SW 1271 (cell line): ENCODE measurements at places on chromosomes 7 and 10.

- DNase-seq, result no peak
Measured at GRCh38 chr7:95950698-95951097, 178.3 kb downstream of the DYNC1I1 start.

DNA sequence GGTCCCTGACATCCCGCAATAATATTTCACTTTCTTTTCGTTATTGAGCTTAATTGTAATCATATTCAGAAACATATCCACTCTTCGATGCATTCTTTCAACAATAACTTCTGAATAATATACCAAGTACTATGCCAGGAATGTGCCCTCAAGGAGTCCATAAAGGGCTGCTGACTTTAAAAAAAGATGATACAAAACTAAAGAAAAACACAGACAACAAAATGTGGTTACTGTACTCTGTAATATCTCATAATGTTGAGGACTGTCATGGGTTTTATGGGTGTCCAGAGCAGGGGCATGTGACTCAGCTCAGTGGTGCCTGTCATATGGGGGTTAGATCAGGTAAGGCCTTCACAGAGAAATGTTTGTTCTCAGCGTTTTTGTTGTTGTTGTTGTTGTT is 73.7 kb downstream of the ARL4A start:
- DNase-seq, result no peak

DNA sequence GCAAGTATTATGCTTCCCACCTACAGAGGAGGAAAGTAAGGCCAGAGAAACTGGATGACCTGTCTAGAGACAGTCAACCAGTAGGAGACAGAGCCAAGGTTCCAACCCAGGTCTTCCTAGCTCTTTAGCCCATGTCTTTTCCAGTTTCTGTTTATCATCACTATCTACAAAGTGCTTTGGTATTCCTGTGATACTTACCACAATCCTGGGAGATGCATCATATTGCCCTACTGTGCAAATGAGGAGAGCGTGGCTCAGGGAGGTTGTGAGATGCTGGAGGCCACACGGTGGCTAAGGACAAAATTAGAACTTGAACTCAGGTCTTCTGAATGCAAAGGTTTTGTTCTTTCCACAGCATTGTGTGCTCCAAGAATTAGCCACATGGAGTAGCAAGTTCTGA is 11.2 kb upstream of the PLEKHA1 start:
- DNase-seq, result no peak

DNA sequence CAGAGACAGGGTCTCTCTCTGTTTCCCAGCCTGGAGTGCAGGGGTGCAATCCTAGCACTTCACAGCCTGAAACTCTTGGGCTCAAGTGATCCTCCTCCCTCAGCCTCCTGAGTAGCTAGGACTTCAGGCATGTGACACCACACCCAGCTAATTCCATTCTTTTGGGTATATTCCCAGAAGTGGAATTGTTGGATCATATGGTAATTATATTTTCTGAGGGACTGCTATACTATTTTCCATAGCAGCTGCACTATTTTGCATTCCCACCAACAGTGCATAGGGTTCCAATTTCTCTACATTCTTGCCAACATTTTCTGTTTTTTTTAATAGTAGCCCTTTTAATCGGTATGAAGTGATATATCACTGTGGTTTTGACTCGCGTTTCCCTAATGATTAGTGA is 30.0 kb upstream of the RAB11FIP2 start:
- DNase-seq, result no peak

DNA sequence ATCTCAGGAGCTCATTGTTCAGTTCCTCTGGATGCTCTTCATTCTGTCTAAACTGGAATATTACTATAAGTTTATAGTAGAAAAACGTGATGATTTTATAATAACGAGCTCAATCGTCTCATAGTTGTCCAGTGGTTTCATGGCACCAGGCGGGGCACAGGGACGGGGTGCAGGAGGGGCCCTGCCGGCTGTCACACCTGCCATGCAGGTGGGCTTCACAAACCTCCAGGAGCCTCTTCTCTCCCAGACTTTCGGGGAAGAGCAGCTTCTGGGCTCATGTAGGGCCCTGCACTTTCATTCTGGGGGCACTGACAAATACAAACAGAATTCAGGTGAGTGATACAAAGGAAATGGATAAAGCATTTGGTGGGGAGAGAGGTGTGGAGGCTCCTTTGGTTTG is 146.9 kb upstream of the KLF6 start:
- no peak for DNase-seq

- DNase-seq, result no peak
Measured at GRCh38 chr10:60387531-60387930, 2.1 kb downstream of the ANK3 start.

DNA sequence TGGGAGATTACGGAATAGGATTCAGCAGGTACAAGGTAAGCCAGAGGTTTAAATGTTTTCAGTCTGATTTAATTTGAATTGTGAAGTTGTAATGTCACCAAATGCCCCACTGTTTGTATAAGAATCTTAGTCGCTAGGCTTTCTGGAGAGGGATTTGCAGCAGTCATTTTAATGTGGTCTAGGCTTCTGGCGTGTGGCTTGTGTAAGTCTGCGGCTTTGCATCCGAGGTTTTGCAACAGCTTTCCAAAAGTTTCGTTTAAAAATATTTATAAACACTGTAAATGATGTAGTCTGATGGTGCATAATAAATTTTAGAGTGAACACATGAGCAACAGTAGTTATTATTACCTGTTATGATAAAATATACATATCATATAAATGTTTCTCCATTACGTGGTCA is 26.1 kb upstream of the BHLHA15 start:
- no peak for DNase-seq

GRCh38 chr7:140911746-140912145 is 13.0 kb downstream of the BRAF start:
- DNase-seq, result no peak

DNA sequence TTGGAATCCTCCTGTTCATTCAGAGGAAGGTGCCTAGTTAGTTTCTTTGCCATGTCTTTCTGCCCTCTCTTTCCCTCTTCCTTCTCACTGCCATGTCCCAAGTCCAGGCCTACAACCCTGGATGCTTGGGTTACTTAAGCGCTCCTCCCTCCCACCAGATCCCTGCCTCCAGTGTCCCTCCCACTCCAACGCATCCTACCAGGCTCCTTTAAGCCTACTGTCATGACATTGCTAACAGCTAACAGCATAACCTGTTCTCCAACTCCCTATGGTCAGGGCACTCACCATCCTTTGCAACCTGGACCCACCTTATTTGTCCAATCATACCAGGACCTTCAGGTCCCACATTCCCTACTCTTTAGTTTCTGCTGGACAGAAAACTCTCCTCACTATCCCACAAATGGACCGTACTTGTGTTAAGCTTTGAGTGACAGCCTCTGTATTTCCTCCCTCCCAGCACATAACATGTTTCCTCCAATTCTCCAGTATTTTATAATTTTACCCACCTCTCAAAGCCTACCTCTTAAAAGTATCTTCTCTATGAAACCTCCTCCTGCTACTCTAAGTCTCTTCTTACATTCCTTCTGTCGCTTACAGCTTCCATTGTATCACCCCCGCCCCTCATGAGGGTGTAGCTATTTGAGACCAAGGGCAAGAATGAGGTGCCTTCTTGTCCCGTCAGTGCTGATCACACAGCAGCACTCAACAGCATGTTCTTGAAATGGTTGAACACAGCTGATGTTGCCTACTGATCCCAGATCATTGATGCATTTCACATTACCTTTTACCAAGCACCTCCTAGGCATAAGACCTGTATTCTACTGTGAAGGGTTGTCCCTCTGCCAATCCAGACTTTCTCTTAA is 1.7 kb downstream of the BLNK start:
- DNase-seq, result no peak

- no peak for DNase-seq
Measured at GRCh38 chr7:24587853-24588252, 14.6 kb downstream of the PALS2 start.

GRCh38 chr7:97246317-97246716 is 128.8 kb downstream of the SDHAF3 start:
- no peak for DNase-seq

GRCh38 chr7:137475966-137476365 is 132.4 kb upstream of the PTN start:
- no peak for DNase-seq

DNA sequence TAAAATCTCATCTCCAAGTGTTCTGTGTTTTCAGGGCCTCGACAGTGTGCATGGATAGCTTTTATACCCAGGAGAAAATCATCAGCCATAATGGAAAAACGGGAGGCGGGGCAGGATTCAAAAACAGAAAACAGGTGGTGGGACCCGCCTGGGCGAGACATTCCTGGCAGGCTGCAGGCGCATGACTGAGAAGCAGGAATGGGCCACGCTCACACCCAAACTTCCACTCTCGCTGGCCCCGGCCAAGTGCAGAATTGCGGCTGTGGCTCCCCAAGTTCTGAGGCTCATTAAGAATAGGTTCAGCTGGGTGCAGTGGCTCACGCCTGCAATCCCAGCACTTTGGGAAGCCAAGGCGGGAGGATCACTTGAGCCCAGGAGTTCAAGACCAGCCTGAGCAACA is 60.6 kb downstream of the C10orf143 start:
- DNase-seq, result no peak

- DNase-seq, result no peak
Measured at GRCh38 chr7:105794741-105795729, 81.4 kb downstream of the ATXN7L1 start.

DNA sequence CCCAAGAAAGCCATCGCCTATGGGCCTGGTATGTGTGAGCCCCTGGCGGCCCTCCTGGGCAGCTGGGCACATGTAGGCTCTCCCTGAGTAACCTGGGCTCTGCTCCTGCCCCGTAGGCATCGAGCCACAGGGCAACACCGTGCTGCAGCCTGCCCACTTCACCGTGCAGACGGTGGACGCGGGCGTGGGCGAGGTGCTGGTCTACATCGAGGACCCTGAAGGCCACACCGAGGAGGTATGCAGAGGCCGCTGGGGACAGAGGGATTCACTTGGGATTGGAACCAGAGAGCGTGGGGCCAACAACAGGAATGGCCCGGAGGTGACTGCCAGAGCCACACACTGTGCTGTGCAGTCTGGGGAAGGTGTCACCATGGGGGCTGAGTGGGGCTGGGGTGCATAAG is 7.3 kb downstream of the FLNC start:
- DNase-seq, result no peak

DNA sequence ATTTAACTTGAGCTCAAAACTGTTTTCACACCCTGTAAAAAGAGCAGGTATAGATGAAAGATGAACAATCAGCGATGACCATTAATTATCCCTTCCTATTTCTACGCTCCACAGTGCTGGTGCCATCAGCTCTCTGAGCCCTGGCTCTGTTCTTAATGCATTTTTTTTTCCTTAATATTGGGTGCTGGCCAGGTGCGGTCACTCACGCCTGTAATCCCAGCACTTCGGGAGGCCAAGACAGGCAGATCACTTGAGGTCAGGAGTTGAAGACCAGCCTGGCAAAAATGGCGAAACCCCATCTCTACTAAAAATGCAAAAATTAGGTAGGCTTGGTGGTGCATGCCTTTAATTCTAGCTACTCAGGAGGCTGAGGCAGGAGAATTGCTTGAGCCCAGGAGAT is 4.2 kb downstream of the STEAP4 start:
- no peak for DNase-seq

- no peak for DNase-seq
Measured at GRCh38 chr10:58587676-58588075, 75.0 kb downstream of the BICC1 start.

- no peak for DNase-seq
Measured at GRCh38 chr7:28717445-28718054, 240.6 kb downstream of the TRIL start.

DNA sequence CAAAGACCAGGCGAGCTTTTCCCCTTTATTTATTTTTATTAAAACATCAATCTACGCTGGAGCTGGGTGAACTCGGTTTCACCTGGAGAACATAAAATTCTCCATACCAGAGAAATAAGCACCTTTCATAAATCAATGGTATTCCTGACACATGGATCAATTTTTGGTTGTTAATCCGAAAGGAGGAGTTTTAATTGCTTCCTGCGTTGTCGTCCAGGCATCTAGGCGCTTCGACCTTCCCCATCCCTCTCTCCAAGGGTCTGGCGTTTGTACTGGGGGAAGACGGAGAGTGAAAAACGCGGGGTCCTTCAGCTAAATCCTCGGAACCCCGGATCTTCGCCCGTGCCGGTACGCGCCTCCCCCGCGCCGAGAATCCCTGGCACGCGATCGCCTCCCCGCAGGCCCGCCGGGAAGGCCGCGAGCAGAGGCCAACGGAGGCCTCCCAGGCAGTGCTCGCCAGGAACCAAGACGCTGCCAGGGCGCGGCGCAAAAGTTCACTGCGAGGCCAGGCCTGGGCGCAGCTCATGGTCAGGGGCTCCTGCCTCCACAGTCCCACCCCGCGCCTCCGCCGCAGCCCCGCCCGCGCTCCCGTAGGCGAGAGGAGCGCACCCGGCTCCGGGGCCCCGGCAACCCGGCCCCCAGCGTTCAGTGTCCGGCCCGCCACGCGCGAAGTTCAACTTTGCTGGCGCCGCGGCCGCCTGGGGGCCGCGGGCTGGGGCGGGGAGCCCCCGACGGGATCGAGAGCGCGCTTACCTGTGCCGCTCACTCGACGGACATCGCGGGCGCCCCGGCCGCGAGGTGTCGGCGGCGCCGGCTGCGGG is 8.3 kb upstream of the EBF3 start:
- DNase-seq, result no peak

- no peak for DNase-seq
Measured at GRCh38 chr7:51102828-51103227, 213.8 kb downstream of the COBL start.

- no peak for DNase-seq
Measured at GRCh38 chr10:97123765-97124164, 62.0 kb downstream of the SLIT1 start.

GRCh38 chr10:33594475-33594874 is 260.0 kb upstream of the NRP1 start:
- DNase-seq, result no peak

GRCh38 chr10:119393845-119394244 is 148.7 kb downstream of the RGS10 start:
- no peak for DNase-seq

GRCh38 chr7:33369888-33370287 is 240.5 kb downstream of the BBS9 start:
- DNase-seq, result no peak

DNA sequence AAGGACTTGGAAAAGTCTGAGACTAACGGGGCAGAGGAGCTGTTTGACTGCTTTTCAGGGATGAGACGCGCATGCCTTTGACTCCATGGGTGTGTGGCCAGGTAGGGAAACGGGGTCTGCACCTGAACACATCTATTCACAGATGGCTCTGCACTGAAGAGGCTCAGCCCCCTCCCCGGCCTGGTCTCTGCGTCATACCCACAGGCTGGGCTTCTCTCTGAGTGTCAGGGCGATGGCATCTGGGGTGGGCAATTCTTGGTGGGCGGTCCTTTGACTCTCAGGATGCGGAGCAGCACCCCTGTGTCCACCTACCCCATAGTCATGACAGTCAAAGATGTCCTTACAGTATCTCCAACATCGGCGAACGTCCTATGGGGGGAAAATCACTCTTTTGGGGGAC is 23.0 kb downstream of the PFKP start:
- no peak for DNase-seq

DNA sequence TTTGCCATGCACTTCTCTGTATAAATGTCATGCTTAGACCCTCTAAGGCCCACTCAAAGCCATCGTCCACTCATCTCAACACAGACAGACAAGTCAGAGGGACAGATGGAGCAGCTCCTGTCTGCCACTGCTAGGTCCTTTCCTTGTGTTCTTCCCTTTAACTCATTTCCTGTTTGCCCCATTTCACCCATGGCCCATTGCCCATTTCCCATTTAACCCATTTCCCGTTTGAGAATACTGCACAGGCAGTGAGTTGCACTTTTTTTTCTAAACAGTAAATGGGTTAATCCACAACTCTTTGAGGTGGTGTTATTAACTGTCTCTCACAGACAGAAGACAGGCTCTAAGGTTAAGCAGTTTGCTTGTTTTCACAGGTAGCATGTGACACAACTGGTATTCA is 179.3 kb downstream of the NPSR1 start:
- DNase-seq, result no peak
